ENCODE measurements at places on chromosomes 6 and 20.

GRCh38 chr6:11054722-11055121, 10.6 kb upstream of the ELOVL2 start:
- no peak for DNase-seq

DNA sequence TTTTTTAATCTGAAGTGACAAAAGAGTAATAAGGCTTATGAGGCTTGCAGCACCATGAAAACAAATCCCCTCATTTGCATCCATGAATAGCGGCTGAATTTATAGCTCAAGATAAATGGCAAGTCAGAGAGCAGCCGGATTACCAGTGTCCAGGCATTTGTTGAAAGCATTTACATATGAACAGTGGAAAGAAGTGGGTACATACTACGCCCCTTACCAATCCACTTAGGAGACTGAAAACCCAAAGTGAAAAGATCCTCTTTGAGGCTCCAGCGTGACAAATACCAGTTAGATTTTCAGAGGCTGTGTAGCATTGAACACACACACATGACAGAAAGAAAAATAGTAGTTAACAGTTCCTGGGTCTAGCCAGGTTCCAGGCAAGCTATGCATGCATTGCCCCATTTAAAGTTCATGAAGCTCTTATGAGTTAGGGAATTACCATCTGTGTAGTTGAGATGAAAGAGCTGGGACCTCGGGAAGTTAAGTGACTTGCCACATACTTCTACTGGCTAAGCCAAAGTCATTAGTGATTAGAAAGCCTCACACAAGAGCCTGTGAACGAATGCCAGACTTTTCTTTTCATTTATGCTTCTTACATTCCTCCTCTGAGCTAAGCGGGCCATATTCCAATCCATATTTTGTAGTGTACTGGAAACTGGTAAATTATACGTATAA, 28.3 kb upstream of the NHSL1 start:
- DNase-seq, result no peak

- no peak for DNase-seq
Observed at GRCh38 chr6:54958446-54958845, 111.9 kb downstream of the FAM83B start.

DNA sequence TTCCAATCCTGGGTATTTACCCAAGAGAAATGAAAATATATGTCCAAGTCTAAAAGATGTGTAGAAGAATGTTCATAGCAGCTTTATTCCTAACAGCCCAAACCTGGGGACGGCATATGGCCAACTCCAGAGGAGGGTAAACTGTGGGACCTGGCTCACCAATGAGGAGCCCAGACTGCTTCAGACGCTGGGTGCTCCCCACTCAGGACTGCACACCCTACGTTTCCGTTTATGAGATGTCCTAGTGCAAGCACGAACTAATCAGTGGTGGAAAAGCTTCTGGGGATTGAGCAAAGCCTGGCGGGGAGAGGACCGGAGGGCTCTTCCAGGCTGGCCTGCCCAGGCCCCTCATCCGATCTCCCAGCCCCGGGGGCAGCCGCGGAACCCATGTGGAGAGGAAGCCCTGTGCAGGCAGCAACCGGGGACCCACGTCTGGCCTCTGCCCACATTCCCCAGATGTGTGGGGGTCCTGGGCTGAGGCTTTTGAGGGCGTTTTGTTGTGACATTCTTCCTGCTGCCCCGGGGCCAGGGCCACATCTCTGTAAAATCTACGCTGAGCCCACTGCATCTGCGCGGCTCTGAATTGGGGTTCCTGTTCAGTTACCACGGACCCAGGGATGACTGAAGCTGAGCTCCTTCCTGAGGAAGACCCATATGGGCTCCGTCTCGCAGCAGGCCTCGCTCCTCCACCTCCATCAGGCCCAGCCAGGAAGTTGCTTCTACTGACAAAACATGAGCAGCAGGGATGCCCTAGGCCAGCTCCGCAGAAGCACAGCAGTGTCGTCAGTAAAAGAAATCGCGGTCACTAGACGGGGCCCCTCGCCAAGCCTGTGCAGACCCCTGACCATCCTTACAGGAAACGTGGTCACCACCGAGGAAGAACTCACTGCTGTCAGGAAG, 188.0 kb downstream of the DLL1 start:
- no peak for DNase-seq

- no peak for DNase-seq
Observed at GRCh38 chr6:129695373-129696027, 14.5 kb downstream of the ARHGAP18 start.

DNA sequence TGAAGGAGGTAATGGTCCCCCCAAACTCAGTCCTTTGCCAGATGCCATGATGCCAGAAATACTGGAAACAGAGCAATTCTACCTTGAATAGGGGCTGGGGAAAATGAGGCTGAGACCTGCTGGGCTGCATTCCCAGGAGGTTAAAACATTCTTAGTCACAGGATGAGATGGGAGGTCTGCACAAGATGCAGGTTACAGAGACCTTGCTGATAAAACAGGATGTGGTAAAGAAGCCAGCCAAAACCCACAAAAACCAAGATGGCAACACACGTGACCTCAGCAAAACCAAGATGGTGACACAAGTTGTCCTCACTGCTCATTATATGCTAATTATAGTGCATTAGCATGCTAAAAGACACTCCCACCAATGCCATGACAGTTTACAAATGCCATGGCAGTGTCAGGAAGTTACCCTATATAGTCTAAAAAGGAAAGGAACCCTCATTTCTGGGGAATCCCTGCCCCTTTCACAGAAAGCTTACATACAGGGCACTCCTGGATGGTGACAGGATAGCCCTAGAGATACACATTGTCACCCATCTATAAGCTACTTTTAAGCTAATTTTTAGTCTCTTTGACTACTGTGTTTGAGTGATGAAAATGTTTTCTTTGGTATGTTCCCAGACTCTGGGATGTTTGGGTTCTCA, 979.7 kb downstream of the TBC1D32 start:
- DNase-seq, result no peak

Data from stimulated activated CD4-positive, alpha-beta T cell treated with anti-CD3 and anti-CD28 coated beads, TNF-alpha, amount 100 ng/mL, for 4 hours (primary cell).